Activated naive CD8-positive, alpha-beta T cell treated with anti-CD3 and anti-CD28 coated beads, Interleukin-2, amount 10 ng/mL, durations not matched to agents 7 days and 5 days (primary cell): ENCODE measurements at places on chromosomes 4 and X. TPM values are rescaled to one million over a fixed set of nuclear protein-coding genes. Genes with fewer than 3 reads are reported as not detected.

DNA sequence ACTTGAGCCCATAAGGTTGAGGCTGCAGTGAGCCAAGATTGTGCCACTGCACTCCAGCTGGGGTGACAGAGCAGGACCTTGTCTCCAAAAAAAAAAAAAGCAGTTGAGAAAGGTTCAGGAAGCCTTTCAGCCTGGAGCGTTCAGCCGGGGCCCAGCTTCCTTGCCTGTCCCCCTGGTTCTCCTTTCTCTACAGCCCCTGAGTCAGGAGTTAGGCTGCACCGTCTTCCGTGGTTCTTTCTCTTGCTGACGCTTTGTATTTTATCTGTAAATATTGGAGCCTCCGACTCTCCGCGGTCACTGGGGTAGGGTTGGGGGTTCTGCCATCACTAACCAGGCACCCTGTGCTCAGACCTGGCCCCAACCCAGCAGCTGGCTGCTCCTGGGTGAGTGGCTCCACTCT lies 13.8 kb upstream of the UVSSA start:
- peaks cover 46% of the 10 kb centered on the region for H3K36me3 ChIP-seq
- no peak for DNase-seq
- no peak overlapping the region for H3K27ac ChIP-seq
- no peaks in the 10 kb centered on the region for H3K27me3 ChIP-seq
- peaks cover 38% of the 10 kb centered on the region for H3K4me1 ChIP-seq

GRCh38 chr4:99324361-99324760 lies 3.2 kb upstream of the ADH1B start:
- H3K36me3 ChIP-seq = no peaks in the 10 kb centered on the region
- H3K27ac ChIP-seq = no peak overlapping the region
- H3K4me1 ChIP-seq = no peaks in the 10 kb centered on the region
- DNase-seq = no peak
- H3K4me3 ChIP-seq = no peak overlapping the region
- H3K27me3 ChIP-seq = no peaks in the 10 kb centered on the region

MCF2 gene
- 0.69 TPM for total RNA-seq

GRCh38 chr4:13881892-13882291 lies 254.4 kb upstream of the BOD1L1 start:
- no peaks in the 10 kb centered on the region for H3K27me3 ChIP-seq
- no peak overlapping the region for H3K27ac ChIP-seq
- no peak for DNase-seq
- no peaks in the 10 kb centered on the region for H3K36me3 ChIP-seq

- peaks cover 10% of the 10 kb centered on the region for H3K4me1 ChIP-seq
- no peaks in the 10 kb centered on the region for H3K27me3 ChIP-seq
- H3K4me3 ChIP-seq = no peak overlapping the region
- DNase-seq = no peak
- H3K27ac ChIP-seq = no peak overlapping the region
- no peaks in the 10 kb centered on the region for H3K36me3 ChIP-seq
Observed at GRCh38 chr4:151669990-151670389, 90.8 kb downstream of the GATB start.

GRCh38 chr4:53601251-53601764 lies 10.0 kb upstream of the LNX1 start:
- no peaks in the 10 kb centered on the region for H3K4me1 ChIP-seq
- H3K27me3 ChIP-seq = peaks cover 2% of the 10 kb centered on the region
- no peak overlapping the region for H3K27ac ChIP-seq
- no peaks in the 10 kb centered on the region for H3K36me3 ChIP-seq
- no peak for DNase-seq

- H3K27ac ChIP-seq = no peak overlapping the region
- H3K36me3 ChIP-seq = peaks cover 2% of the 10 kb centered on the region
- no peaks in the 10 kb centered on the region for H3K27me3 ChIP-seq
- H3K4me1 ChIP-seq = peaks cover 4% of the 10 kb centered on the region
- DNase-seq = no peak
Observed at GRCh38 chrX:107851215-107851614, 25.5 kb downstream of the MID2 start.

ZNF674 gene
- total RNA-seq = 5.4 TPM

FAM47E gene
- not detected for total RNA-seq

DNA sequence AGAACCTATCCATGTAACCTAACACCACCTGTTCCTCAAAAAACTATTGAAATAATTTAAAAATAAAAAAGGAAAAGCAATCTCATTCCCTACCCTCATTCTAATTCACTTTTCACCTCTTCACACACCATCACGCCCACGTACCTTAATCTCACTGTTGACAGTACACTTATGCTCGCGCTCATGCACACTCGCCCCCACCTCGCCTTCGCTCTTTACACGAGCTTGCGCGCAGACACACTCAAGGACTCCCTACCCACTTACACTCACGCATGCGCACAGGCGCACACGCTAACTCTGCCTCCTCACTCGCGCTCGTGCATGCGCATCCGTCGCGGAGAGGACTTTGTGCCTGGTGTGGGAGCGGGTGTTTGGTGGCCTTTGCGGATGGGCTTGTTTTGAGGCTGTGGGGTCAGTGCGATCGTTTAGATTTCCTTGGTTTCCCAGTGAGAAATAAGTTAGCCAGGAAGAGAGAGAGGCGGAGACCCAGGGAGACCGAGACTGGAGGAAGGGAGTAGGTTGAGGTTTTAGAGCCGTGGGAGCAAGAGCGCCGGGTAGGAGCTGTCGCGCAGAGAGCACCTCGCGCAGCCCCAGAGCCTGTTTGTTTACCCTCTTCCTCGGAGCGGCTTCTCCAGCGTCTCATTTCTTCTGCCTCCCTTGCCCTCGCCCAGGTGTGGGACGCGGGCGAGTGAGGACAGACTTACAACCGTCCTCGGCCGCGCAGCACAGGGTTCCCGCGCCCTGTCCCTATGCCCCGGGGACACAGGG lies 8.1 kb upstream of the GSX2 start:
- no peaks in the 10 kb centered on the region for H3K36me3 ChIP-seq
- H3K4me1 ChIP-seq = peaks cover 22% of the 10 kb centered on the region
- H3K4me3 ChIP-seq = peak overlapping the region; percentile 82
- no peak overlapping the region for H3K27ac ChIP-seq

- H3K36me3 ChIP-seq = no peaks in the 10 kb centered on the region
- no peaks in the 10 kb centered on the region for H3K4me1 ChIP-seq
- H3K4me3 ChIP-seq = no peak overlapping the region
- DNase-seq = no peak
- no peak overlapping the region for H3K27ac ChIP-seq
- H3K27me3 ChIP-seq = peaks cover 2% of the 10 kb centered on the region
Observed at GRCh38 chr4:71062436-71062835, 69.0 kb downstream of the DCK start.

DNA sequence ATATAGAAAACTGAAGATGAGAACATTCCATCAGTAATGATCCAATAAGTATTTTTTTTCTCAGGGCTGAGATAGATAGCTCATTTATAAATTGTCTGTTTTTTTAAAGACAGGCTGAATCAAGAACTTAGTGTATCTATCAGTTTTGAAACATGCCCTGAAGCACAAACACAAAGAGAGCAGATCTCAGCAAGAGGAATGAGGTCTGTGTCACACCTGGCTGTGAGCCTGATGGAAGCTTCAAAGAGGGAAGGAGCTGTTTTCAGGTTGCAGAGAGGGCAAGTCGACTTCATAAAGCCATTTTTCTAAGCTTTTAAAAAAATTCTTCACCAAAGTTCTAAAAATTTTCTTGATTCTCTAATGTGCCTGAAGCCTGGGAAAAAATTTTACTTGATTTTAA lies 434.9 kb downstream of the PDGFC start:
- H3K4me3 ChIP-seq = no peak overlapping the region
- no peak overlapping the region for H3K27ac ChIP-seq
- H3K4me1 ChIP-seq = no peaks in the 10 kb centered on the region

ANXA5 gene
- 104 TPM for total RNA-seq

DNA sequence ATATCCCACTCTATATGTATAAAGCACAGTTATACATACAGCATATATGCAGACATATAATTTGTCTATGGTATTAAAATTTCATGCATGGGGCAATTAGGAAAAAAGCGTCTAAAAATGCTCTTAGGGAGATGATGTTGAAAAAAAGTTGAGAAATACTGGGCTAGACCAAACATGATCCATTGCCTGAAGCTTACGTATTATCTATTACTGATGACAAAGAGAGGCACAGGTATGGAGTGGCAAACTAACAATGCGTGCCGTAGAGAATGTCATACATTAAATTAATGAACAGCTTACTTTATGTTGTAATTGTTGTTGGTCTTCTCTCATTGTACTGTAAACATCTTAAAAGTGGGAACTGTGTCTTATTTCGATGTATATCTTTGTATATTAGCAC lies 13.9 kb downstream of the RHOH start:
- H3K4me3 ChIP-seq = peak overlapping the region; percentile 90
- H3K4me1 ChIP-seq = peaks cover 67% of the 10 kb centered on the region
- H3K36me3 ChIP-seq = peaks cover 64% of the 10 kb centered on the region
- H3K27me3 ChIP-seq = no peaks in the 10 kb centered on the region
- peak overlapping the region; percentile 89 for H3K27ac ChIP-seq
